ENCODE measurements at places on chromosomes 6 and 20. TPM values are rescaled to one million over a fixed set of nuclear protein-coding genes. Genes with fewer than 3 reads are reported as not detected.

GRCh38 chr6:90136837-90137568, 159.6 kb downstream of the BACH2 start:
- no peak overlapping the region for H3K27ac ChIP-seq
- no peaks in the 10 kb centered on the region for H3K27me3 ChIP-seq
- no peaks in the 10 kb centered on the region for H3K4me1 ChIP-seq
- no peak for DNase-seq

- no peaks in the 10 kb centered on the region for H3K36me3 ChIP-seq
- H3K4me3 ChIP-seq = no peak overlapping the region
- H3K27ac ChIP-seq = no peak overlapping the region
- DNase-seq = no peak
These were observed 133.3 kb upstream of the SMLR1 start for GRCh38 chr6:130693944-130694343.

- no peak overlapping the region for H3K4me3 ChIP-seq
- DNase-seq = peak; percentile 20
- H3K36me3 ChIP-seq = no peaks in the 10 kb centered on the region
These were observed 523.8 kb upstream of the FLRT3 start for GRCh38 chr20:14861028-14861699.

DNA sequence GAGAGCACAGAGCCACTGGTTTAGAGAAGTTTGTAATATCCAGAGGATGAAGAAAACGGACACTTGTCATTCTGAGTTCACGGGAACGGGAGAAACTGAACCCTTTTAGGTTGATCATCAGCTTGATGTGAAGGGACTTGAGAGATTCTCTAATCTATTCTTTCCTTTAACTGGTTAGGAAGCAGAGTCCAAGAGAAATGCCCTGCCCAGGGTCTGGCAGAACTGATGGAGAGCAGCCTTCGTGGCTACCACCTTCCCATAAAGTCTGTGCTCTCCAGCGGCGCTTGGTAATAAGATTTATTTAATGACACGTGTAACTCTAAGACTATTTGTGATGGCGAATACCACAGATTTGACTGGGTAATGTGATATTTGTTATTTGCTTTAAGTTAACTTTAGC, 36.0 kb downstream of the E2F3 start:
- no peak overlapping the region for H3K4me3 ChIP-seq
- peaks cover 18% of the 10 kb centered on the region for H3K4me1 ChIP-seq
- no peaks in the 10 kb centered on the region for H3K27me3 ChIP-seq
- H3K27ac ChIP-seq = no peak overlapping the region
- no peaks in the 10 kb centered on the region for H3K36me3 ChIP-seq
- DNase-seq = no peak

GRCh38 chr6:46513533-46513932, 22.3 kb upstream of the RCAN2 start:
- no peaks in the 10 kb centered on the region for H3K27me3 ChIP-seq
- no peak overlapping the region for H3K4me3 ChIP-seq
- H3K36me3 ChIP-seq = no peaks in the 10 kb centered on the region
- DNase-seq = no peak
- H3K27ac ChIP-seq = no peak overlapping the region
- H3K4me1 ChIP-seq = no peaks in the 10 kb centered on the region

DNA sequence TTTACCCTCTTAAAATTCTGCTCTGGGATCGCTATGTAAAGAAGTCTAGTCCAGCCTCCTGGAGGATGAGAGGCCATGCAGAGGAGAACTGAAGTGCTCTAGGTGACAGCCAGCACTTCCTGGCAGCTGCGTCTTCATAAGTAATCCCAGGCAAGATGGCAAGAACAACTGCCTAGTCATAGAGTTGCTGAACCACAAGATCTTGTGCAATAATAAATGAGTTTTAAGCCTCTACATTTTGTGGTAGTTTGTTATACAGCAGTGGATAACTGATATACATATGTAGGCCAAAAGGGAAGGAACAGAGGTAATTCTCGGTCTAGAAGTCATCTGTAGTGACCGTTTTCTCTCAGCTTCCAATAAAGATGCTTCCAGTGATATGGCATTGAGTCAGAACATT, 103.8 kb upstream of the FLRT3 start:
- H3K4me1 ChIP-seq = no peaks in the 10 kb centered on the region
- H3K27me3 ChIP-seq = no peaks in the 10 kb centered on the region

GRCh38 chr6:140070846-140071473, 696.5 kb upstream of the CITED2 start:
- H3K4me3 ChIP-seq = no peak overlapping the region
- no peaks in the 10 kb centered on the region for H3K27me3 ChIP-seq
- DNase-seq = no peak
- H3K27ac ChIP-seq = no peak overlapping the region
- H3K36me3 ChIP-seq = no peaks in the 10 kb centered on the region
- H3K4me1 ChIP-seq = no peaks in the 10 kb centered on the region

- no peaks in the 10 kb centered on the region for H3K36me3 ChIP-seq
- no peak overlapping the region for H3K4me3 ChIP-seq
- H3K27ac ChIP-seq = no peak overlapping the region
- no peaks in the 10 kb centered on the region for H3K4me1 ChIP-seq
- H3K27me3 ChIP-seq = no peaks in the 10 kb centered on the region
- no peak for DNase-seq
These were observed 273.0 kb downstream of the PLCB1 start for GRCh38 chr20:8404912-8405635.

The DSE gene
- polyA plus RNA-seq = 16.8 TPM

The PHF10 gene
- 16.5 TPM for polyA plus RNA-seq

The CST2 gene
- polyA plus RNA-seq = not detected

The CCR6 gene
- not detected for polyA plus RNA-seq

The MCUR1 gene
- 63.5 TPM for polyA plus RNA-seq

All from GM23338 (cell line).